ENCODE measurements at places on chromosomes 1 and 21. TPM values are rescaled to one million over a fixed set of nuclear protein-coding genes. Genes with fewer than 3 reads are reported as not detected.

Gene PLXNA2
- 15.1 TPM for total RNA-seq

Gene AVPR1B
- total RNA-seq, result not detected

- DNase-seq, result no peak
These were observed 351.0 kb upstream of the VAMP3 start for GRCh38 chr1:7420098-7420445.

DNA sequence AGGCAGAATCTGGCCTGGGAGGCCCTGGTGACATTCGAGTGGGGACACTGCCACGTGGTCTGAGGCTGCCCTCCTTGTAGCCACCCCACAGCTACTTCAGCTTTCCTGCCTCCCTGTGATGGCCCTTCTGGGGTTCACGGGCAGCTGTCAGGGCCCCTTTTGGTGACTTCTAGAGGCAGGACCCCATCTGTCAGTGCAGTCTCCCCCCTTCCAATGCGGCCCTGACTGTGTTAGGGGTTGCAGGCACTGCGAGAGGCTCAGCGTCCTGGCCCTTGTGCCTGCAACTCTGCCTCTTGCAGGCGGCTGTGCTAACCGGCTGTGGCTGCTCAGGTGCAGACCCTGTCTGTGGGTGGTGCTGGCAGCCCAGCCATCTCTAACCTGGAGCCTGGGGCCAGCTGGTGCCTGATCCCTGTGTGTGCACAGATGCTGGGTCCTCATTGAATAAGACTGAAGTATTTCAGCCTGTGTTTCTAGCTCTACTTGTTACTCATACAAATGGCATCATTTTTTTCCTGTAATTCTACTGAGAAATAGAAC is 62.2 kb downstream of the S100B start:
- DNase-seq, result no peak

DNA sequence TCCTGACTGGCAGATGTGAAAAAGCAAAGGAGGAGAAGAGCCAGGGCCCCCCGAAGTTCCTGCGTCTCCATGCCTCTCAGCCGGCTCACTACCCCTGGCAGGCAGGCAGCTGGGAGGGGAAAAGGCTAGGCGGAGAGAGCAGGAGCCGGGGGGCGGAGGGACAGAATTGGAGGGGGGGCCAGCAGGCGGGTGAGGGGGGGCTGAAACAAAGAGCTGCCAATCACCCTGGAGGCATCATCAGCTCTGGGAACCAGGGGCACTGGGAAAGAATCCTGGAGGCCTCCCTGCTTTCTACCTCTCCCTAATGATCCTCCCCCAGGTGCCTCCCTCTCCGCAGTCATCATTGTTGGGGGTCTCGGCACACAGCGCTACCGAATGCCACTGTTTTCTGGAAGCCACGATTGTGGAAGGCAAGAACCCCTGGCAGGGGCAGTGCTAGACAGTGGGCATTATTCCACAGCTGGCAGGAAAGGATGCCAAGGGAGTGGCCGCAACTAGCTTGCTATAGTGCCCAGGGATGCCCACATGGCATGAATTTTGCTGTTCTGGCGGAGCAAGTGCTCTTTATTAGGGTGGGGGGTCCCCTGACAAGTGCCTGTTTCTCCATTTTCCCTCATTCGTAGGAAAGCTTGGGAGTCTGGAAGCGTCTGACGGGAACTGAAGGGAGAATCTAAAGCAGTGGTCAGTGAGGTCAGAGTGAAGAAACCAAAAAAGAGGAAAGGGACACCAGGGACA is at the start of gene THBS3:
Gene THBS3, minus strand, starts transcription at position 92 of the 735 bp plus-strand sequence. Its CDS starts 21 bp downstream, at position 71.
- DNase-seq, result no peak

- DNase-seq, result no peak
These were observed 15.9 kb upstream of the NPPB start for GRCh38 chr1:11874624-11875023.

GRCh38 chr1:220957233-220957605 is 78.0 kb downstream of the HLX start:
- no peak for DNase-seq

DNA sequence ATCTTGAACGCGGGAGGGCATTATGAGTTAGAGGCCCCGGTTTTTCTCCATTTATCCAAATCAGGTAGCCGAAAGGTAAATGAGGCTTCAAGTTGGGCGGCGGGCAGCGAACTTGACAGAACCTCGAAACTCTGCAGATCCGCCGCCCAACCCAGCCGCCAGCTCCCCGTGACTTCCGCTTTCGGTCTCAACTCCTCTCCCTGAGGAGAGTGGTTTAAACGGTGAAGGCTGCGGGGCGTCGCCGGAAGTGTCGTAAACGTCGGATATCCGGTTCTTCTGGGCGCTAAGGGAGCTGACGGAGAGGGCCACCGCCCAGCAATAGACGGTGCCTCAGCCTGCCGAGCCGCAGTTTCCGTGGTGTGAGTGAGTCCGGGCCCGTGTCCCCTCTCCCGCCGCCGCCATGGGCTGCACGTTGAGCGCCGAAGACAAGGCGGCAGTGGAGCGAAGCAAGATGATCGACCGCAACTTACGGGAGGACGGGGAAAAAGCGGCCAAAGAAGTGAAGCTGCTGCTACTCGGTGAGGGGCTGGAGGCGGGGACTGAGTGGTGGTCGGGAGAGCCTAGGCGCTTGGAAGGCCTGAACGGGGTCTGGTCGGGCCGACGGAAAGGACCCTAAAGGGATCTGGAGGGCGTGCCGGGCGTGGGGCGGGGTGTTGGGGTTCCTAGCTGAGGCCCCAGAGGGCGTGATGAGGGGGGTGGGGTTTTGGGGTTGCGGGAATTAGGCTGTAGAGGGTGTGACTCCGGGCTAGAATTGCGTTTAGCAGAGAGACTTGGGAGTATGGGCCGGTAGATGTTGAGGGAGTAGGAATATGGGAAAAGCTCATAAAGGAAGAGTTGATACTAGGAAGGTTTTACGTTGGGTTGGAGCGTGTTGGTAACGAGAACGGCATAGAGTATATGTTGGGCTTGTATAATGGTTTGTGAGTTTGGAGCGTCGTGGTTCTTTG is at the start of gene GNAI3:
Gene GNAI3, plus strand, starts transcription at position 295 of the 947 bp plus-strand sequence. Its CDS starts 106 bp downstream, at position 401.
- DNase-seq, result peak; percentile 93
